ENCODE measurements at places on chromosomes 2 and 18.
A peak's percentile ranks its signal among the peaks of the same experiment; 100 is the strongest.

GRCh38 chr2:68156419-68156818 is 1.3 kb upstream of the PNO1 start:
- DNase-seq: no peak

- DNase-seq: peak; percentile 49
These were observed 245.9 kb downstream of the TFCP2L1 start for GRCh38 chr2:121038891-121039616.

DNA sequence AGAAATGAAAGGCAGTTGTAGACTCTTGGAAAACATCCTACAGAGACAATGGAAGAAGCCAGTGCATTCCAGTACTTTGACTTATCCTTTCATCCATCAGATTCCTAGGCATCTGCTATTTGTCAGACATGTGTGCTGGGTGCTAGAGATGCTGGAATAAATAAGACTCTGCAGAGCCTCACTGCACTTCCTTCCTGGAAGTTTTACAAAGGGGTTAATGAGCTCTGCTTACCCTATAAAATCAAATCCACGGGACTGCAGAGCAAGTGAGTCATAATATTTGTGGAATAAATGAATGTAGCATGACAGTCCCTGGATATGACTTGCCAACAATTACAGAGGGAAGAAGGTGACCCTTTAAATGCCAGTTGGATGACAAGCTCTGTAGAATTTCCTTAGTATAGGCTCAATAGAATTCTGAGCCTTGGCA is 52.7 kb upstream of the NPAS2 start:
- DNase-seq: peak; percentile 61

GRCh38 chr2:8229546-8229986 is 452.3 kb upstream of the ID2 start:
- DNase-seq: no peak

DNA sequence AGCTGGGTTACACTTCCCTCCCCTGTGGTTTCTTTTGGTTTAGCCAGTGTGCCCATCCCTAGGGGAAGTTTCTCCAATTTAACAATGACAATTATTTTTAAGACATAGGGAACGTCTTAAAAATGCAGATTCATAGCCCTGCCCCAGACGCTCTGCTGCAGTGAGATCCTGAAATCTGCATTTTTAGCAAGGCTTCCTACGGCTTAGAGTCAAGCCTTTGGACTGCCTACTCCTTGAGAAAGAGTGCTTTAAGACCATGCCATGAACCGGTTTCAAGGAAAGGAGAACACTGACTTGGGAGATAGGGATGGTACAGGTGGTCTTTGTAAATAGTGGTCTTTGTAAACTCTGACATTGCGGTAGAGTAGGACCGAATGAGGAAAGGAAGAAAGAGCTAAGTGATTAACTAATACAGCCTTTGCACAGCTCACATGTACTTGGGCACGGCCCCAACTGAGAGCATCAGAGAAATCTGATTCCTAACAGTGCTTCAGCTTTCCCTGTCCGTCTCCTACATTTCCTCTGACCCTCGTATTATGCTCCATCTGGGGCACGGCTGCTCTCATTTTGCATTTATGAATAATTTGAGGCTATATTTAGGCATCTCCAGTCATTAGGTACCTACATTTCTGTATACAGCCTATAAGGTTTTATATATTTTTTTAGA is 217.6 kb upstream of the TANK start:
- DNase-seq: no peak

GRCh38 chr2:34098256-34098655 is 499.2 kb upstream of the FAM98A start:
- DNase-seq: no peak

- DNase-seq: no peak
These were observed 90.6 kb upstream of the CYP26B1 start for GRCh38 chr2:72238311-72238710.

DNA sequence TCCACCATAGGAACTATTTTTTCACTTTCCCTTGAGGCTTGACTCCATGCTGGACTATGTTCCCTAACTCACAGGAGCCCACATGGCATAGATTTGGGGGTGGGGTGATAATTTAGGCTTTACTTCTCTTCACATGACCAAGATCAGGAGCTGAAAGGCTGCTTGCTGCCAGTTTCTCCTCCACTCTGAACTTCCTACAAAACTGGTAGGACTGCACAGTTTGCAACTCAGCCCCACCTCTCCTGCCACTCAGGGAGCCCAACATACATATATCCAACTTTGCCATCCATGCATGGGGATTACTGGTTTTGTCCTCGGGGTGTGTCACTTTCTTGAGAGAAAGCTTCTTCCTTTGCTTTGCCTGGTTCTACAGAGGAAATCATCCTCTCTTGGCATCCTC is 14.2 kb downstream of the INO80D start:
- DNase-seq: no peak

- DNase-seq: no peak
These were observed 7.5 kb downstream of the ABCG8 start for GRCh38 chr2:43846140-43846793.

- DNase-seq: peak; percentile 51
These were observed 420.0 kb downstream of the ZEB2 start for GRCh38 chr2:144099780-144100377.

DNA sequence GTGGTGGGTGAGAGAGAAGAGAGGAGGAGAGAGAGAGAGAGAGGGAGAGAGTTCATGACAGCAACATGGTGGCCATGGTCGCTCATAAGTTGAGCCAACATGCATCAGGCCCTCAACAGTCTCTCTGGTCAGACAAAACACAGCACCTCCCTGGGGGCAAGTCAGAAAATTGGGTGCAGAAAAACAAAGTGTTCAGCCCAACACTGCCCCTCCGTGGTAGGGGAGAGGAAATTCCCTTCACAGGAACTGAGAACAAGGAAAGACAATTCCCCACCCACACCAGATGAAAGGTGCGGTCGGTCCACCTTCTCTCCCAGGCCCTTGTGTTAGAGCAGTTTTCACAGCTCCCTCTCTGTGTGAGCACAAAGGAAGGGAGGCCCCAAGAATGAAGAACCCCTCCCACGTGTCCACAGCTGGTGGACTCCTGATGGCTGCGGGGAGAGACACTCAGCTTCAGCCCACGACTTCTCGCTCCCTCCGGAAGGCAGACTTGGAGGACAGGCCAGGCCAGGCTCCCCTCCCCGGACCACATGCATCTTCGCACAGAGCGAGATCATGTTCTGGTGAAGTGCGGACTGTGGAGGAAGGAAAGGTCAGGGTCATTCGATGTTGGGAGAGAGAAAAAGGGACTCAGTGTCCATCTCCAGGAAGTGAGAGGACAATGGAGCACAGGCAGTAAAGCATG is 181.7 kb downstream of the ANAPC1 start:
- peak; percentile 53 for DNase-seq

DNA sequence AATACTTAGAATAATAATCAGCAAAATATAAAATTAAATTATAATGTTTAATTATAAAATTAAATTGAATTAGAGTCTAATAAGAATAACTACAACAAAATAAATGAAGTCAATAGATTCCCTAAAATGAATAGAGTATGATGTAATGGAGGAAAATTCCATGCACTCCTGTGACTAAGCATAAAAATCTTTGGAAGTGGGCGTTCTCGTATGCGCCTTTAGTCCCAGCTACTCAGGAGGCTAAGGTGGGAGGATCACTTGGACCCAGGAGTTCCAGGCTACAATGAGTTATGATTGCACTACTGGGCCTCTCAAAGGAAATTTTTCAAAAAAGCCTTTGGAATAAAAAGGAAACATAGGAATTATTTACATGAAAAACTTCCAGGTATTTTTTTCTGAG is 955.4 kb upstream of the POU3F3 start:
- DNase-seq: no peak

DNA sequence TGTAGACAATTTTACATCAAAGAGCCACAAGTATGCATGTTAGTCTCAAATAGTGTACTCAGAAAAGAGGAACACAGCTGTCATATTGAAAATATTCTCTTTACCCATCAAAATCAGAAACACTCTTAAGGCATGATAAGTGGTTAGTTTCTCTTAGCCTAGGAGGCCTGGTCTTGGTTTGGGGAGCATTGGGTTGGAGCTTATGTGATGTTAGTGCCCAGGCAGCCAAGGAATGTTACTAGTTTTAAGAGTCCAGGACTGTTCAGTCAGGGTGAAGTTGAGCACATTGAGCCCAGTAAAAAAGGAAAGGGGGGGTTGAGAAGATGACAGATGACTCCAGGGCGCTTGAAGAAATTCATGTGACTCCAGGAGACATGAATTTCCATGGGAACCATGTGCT is 340.6 kb downstream of the HRH4 start:
- no peak for DNase-seq
